ENCODE measurements at places on chromosomes 2 and 18.

- no peak for DNase-seq
These were observed 55.2 kb upstream of the REV1 start for GRCh38 chr2:99545066-99545465.

DNA sequence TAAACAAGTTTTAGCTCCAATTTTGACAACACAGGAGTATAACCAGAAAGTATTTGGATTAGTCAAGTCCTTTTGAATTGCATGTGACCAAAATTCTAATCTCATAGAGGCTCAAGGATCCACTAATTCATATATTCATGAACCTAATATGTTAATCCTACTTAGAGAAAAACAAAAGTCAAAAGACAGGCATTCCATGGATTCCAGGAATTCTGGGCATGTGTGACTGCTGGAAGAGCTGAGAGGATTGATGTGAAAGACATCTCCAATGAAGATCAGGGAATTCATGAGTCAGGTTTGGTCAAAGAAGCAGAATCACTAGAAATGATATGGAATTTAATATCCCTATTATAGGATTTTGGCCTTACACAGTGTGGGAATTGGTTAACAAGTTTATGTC is 1494.6 kb upstream of the DDX18 start:
- no peak for DNase-seq

- no peak for DNase-seq
These were observed 181.2 kb downstream of the FAM124B start for GRCh38 chr2:224220586-224221255.

GRCh38 chr2:167761465-167762136 is 485.8 kb downstream of the STK39 start:
- DNase-seq, result no peak

DNA sequence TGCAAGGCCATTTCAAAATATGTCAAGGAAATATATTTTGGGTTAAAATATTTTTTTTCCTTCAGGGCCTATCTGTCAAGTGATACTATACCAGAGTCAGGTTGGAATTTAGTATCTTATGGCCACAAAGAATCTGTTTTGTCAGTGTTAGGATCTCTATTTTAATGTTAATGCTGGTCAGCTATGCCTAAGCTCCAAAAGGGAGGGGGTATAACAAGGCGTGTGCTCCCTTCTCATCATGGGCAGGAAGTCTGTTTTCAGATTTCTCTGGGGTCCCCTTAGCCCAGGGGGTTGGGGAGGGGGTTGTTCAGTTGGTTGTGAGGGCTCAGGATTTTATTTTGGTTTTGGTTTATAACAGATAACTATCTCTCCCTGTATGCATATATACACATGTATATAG is 126.4 kb downstream of the TMEM163 start:
- DNase-seq, result no peak

GRCh38 chr2:190530248-190530900 is 4.1 kb downstream of the NEMP2 start:
- no peak for DNase-seq

Data from stimulated activated CD8-positive, alpha-beta memory T cell treated with anti-CD3 and anti-CD28 coated beads, Interleukin-2, amount 100 ng/mL, for 48 hours (primary cell).